ENCODE measurements at places on chromosomes 3 and 15.

DNA sequence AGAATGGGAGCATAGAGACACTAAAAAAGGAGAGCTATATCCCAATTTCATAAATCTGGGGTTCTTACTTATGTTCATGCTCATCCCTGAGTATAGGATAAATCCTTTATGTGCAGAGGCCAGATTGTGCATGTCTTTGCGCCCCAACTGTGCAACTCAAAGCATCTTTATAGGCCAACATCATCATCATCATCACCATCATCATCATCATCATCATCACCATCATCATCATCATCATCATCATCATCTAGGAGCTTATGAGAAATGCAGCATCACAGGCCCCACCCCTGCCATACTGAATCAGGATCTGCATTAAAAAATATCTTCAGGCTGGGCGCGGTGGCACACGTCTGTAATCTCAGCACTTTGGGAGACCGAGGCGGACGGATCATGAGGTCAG is 45.5 kb downstream of the DPPA2 start:
- no peak for DNase-seq

- DNase-seq = no peak
Observed at GRCh38 chr15:91854639-91854990, 1.1 kb downstream of the SLCO3A1 start.

DNA sequence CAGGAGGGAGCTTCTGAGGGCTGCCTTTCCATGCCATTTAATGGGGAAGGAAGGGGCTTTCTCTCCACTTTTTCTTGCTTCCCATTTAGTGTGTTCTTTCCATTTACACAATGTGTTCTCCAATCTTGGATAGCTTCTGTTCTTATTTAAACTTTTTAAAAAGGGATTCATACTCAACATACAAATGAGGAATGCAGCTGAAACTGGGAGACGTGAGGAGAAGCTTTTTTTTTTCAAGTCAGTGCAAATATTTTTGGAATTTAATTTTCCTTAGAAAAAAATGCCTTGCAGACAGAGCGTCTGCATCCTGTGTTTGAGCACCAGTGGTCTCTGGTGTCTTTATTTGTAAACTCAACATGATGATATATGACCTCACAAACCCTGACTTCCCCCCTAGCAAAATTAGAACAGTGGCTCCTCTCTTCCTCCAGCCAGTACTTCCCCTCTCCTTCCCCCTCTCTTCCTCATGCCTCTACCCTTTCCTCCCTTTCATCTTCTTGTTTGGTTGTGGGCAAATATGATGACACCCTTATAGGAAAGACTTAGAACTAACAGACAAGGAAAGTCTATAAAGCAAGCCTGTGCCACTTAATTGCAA is 48.1 kb upstream of the PCSK6 start:
- no peak for DNase-seq

- no peak for DNase-seq
Observed at GRCh38 chr15:68587769-68588385, 9.1 kb downstream of the CORO2B start.
